ENCODE measurements at places on chromosomes 5 and 9. TPM values are rescaled to one million over a fixed set of nuclear protein-coding genes. Genes with fewer than 3 reads are reported as not detected.
A peak's percentile ranks its signal among the peaks of the same experiment; 100 is the strongest.

Gene CCDC152
- total RNA-seq: 0.43 TPM

Gene ZNF608
- total RNA-seq: 9.3 TPM

Gene SURF6
- total RNA-seq: 5.8 TPM

- no peak for DNase-seq
Observed at GRCh38 chr9:96270236-96270744, 31.7 kb downstream of the HSD17B3 start.

GRCh38 chr9:114271556-114272510 is 51.1 kb upstream of the ORM1 start:
- DNase-seq: peak; percentile 59

DNA sequence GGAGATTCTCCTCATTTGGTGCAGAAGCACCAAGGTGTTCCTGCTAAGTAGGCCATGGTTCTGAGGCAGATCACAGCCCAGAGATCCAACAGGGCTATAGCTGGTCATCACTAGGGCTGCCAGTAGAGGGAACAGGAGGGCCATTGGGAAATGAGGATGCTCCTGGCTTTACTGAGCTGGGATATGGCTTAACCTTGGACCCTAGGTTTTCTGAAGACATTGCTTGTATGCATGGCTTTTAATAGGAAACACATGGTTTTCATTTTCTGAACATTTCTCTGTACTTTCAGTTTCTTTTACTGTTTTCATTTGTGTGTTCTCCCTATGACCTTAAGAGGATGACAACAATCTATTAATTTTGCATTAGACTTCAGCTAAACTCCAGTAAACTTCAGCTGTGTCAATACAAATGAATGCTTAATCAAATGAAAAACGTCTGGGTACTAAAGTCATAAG is at the start of gene IFNW1:
IFNW1 (minus strand) TSS at position 406 of the 456 bp plus-strand sequence; CDS start at position 144, 262 bp downstream.
- no peak for DNase-seq

- DNase-seq: no peak
Observed at GRCh38 chr5:454936-455335, 12.0 kb downstream of the EXOC3 start.
